ENCODE measurements at places on chromosomes 5 and 9.

GRCh38 chr9:2419347-2419746 lies 202.2 kb upstream of the VLDLR start:
- no peak for DNase-seq

DNA sequence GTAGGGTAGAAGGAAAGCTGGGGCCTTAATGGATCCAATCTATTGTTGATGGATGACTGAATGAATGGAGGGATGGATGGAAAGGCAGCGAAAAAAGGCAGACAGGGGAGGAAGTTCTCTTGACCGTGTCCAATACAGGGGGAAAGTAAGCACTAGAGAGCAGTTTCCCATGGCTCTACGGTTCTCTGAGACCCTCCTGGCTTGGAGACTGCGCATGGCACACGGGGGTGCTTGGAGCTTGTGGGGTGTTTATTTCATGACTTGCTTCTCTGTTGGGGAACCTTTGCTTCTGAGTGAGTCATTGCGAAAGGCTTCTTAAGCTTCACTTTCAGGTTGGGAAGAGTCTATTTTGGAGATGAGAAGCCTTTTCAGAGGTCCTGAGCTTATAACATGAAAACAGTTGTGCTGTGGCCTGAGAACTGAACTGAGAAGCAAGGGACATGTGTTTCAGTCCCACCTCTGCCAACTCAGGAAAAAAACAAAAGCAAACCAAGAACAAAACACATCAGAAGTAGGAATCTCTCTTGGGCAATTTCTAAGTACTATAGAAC lies 12.8 kb upstream of the TEX48 start:
- DNase-seq = no peak

DNA sequence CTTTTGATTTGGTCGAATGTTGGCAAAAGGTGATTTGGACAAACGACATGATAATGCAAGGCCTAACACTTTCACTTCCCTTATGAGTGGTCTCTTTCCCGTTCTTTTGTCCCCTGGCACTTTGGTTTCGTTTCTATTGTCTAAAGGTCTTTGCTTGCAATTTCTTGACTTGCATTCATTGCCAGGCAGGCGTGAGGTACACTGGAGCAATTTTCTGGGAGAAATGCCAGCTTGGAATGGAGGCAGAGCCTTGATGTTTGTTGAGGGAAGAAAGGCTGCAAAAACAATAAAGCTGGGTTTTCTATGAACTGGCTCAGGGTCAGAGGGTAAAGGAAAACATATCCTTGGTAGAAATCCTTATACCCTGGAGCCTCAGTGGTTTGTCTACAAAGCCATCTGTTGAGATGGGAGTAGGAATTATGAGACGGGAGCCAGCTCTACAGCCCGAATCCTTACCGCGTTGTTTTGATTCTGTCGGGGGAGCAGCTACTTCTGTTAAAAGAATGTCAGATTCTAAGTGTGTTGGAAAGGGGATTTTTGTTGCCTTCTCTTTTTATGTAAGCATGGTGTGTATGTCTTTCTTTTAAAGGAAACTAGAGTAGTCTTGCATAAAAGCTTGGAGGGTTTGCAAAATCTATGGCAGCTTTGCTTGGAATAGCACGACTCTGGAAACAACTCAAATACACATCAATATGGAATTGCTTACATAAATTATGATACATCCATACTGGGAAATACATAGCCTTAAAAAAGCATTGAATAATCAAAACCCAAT lies 158.9 kb downstream of the RMI1 start:
- no peak for DNase-seq

DNA sequence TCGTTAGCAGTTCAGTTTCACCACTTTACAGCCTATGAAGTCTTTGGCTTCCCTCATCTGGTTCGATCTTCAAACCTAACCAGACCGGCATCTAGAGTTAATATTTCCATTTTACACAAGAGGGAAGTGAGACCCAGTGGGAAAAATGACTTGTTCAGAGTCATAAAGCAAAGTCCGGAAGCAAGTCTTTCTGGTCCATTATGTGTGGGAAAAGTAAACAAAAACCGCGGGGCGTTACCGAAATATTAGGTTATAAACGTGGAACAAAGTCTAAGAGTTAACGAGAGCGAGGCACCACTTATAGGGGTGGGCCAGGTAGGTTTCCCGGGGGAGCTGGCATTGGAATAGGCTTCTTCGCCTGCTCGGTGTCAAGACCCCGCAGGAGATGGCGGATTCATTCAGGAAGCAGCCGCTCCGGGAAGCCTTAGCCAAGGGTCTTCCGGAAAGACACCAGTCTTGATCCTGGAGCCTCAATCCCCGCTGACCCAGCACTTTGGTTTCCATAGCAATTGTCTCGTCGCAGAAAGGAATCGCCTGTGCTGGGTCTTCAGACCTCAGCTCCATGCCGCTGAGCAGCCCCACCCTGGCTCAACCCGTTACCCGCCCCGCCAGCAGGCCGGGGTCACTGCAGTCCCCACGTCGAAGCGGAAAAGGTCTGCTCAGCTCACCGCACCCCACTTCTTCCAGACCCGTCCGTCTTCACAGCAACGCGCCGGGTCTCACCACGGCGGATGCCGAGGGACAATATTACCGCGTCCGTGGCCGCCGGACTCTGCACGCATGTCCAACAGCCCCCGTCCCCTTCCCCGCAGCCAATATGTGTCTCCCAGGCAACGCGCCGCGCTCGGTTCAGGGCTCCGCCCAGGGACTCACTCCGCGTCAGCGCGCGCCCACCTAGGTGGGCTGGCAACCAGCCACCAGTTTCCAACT lies at the start of gene C5orf52:
Gene C5orf52, plus strand, starts transcription at position 872 of the 930 bp plus-strand sequence. CDS start 82 bp downstream, outside the sequence.
- DNase-seq = peak; percentile 48

DNA sequence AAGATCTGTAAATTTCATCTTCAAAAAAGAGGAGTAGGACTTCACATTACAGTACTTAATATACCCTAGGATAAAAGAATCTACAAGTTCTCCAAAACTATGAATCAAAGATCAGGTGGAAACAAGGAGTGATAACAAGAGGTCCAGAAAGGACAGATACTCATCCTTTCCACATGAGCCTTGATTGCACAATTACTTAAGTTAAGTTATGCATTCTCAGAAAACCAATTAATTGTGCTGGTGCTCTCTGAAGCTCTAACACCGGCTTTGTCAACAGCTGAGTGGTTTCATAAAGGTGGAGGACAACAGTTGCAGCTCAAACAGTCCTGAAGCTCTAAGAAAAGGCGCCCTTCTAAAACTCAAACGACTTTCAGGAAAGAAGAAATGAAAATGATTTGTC lies 251.9 kb downstream of the BNC2 start:
- DNase-seq = no peak

- DNase-seq = no peak
Measured at GRCh38 chr9:107584186-107584585, 94.6 kb upstream of the KLF4 start.
